ENCODE measurements at places on chromosomes 13 and 19. TPM values are rescaled to one million over a fixed set of nuclear protein-coding genes. Genes with fewer than 3 reads are reported as not detected.

DNA sequence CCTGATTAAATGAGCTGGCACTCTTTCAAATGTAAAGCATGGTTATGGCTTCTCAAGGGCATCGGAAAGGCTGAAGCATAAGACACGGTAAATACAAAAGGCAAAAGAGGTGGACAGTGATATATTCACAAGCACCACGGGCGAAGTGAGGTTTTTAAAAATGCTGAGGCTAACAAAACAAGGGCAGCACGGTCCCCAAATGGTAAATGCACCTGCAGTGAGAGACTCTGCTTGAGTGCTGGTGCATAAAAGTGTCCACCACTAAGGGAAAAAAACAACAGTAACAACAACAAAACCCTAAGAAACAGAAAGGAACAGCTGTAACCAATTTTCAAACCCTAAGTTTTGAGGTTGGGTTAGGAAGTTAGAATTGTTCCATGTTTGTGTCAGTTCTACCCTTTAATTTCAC is 234.9 kb downstream of the PCDH9 start:
- H3K27ac ChIP-seq, result no peak overlapping the region
- H3K4me1 ChIP-seq, result no peaks in the 10 kb centered on the region
- DNase-seq, result no peak
- H3K27me3 ChIP-seq, result no peaks in the 10 kb centered on the region
- no peak overlapping the region for H3K4me3 ChIP-seq

DNA sequence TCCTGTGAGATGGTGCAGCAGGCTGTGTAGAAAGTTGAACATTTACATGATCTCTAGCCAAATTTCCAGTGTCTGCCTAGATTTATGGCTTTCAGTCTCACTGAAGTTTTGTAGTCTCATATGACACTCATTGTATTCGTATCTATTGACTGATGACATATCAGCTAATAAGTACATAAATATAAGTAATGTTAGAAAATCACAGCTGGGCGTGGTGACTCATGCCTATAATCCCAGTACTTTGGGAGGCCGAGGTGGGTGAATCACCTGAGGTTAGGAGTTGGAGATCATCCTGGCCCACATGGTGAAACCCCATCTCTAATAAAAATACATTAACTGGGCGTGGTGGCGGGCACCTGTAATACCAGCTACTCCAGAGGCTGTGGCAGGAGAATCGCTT is 54.7 kb upstream of the HTR2A start:
- H3K4me1 ChIP-seq, result no peaks in the 10 kb centered on the region
- H3K36me3 ChIP-seq, result no peaks in the 10 kb centered on the region
- H3K27ac ChIP-seq, result no peak overlapping the region
- H3K27me3 ChIP-seq, result no peaks in the 10 kb centered on the region

GRCh38 chr13:66618702-66619101 is 611.4 kb downstream of the PCDH9 start:
- peak; percentile 46 for DNase-seq
- no peaks in the 10 kb centered on the region for H3K27me3 ChIP-seq
- H3K4me1 ChIP-seq, result no peaks in the 10 kb centered on the region
- no peak overlapping the region for H3K27ac ChIP-seq
- no peaks in the 10 kb centered on the region for H3K36me3 ChIP-seq

Gene WDR62
- total RNA-seq, result 2.4 TPM

- no peaks in the 10 kb centered on the region for H3K36me3 ChIP-seq
- no peaks in the 10 kb centered on the region for H3K4me1 ChIP-seq
- DNase-seq, result no peak
- no peaks in the 10 kb centered on the region for H3K27me3 ChIP-seq
- H3K27ac ChIP-seq, result no peak overlapping the region
Observed at GRCh38 chr13:75432811-75433244, 49.1 kb downstream of the TBC1D4 start.

DNA sequence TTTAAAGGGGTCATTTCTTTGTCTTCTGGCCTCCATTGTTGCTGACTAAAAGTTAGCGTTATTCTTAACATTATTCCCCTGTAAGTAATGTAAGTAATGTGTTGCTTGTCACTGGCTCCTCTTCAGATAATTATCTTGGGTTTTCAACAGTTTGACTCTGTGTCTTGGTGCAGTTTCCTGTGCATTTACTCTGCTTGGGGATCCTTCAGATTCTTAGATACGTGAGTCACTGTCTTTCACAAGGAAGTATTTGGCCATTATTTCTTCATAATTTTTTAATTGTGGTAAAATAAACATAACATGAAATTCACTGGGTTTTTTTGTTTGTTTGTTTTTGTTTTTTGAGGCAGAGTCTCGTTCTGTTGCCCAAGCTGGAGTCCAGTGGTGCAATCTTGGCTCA is 13.5 kb upstream of the OR7D2 start:
- no peak for DNase-seq
- no peaks in the 10 kb centered on the region for H3K4me1 ChIP-seq
- peaks cover 34% of the 10 kb centered on the region for H3K36me3 ChIP-seq
- H3K27ac ChIP-seq, result no peak overlapping the region

- H3K27me3 ChIP-seq, result no peaks in the 10 kb centered on the region
- no peaks in the 10 kb centered on the region for H3K4me1 ChIP-seq
- no peak for DNase-seq
- H3K36me3 ChIP-seq, result no peaks in the 10 kb centered on the region
- no peak overlapping the region for H3K4me3 ChIP-seq
- H3K27ac ChIP-seq, result no peak overlapping the region
Observed at GRCh38 chr13:39253774-39254173, 215.5 kb downstream of the NHLRC3 start.

GRCh38 chr13:28529836-28530235 is 34.9 kb upstream of the FLT1 start:
- no peak overlapping the region for H3K27ac ChIP-seq
- peaks cover 9% of the 10 kb centered on the region for H3K27me3 ChIP-seq
- H3K4me1 ChIP-seq, result peaks cover 10% of the 10 kb centered on the region
- no peaks in the 10 kb centered on the region for H3K36me3 ChIP-seq

- no peaks in the 10 kb centered on the region for H3K36me3 ChIP-seq
- peaks cover 27% of the 10 kb centered on the region for H3K4me1 ChIP-seq
- DNase-seq, result peak; percentile 74
- H3K4me3 ChIP-seq, result peak overlapping the region; percentile 62
- H3K27me3 ChIP-seq, result no peaks in the 10 kb centered on the region
Observed at GRCh38 chr19:46661735-46662592, 982 bp upstream of the DACT3 start.

Gene PLK5
- total RNA-seq, result not detected

- H3K27me3 ChIP-seq, result no peaks in the 10 kb centered on the region
- no peaks in the 10 kb centered on the region for H3K4me1 ChIP-seq
- peaks cover 3% of the 10 kb centered on the region for H3K36me3 ChIP-seq
- H3K4me3 ChIP-seq, result no peak overlapping the region
Observed at GRCh38 chr13:60494296-60494695, 97.3 kb downstream of the TDRD3 start.

Gene TEX29
- 0.43 TPM for total RNA-seq

Gene CRX
- total RNA-seq, result not detected

GRCh38 chr19:57280962-57281400 is 696 bp downstream of the ZNF460 start:
- no peak for DNase-seq
- H3K4me3 ChIP-seq, result peak overlapping the region; percentile 79
- peaks cover 22% of the 10 kb centered on the region for H3K4me1 ChIP-seq

GRCh38 chr13:50244713-50245574 is 229.7 kb downstream of the KCNRG start:
- H3K36me3 ChIP-seq, result no peaks in the 10 kb centered on the region
- DNase-seq, result peak; percentile 91
- no peak overlapping the region for H3K4me3 ChIP-seq
- peaks cover 11% of the 10 kb centered on the region for H3K27me3 ChIP-seq
- H3K27ac ChIP-seq, result peak overlapping the region; percentile 35
- peaks cover 14% of the 10 kb centered on the region for H3K4me1 ChIP-seq

DNA sequence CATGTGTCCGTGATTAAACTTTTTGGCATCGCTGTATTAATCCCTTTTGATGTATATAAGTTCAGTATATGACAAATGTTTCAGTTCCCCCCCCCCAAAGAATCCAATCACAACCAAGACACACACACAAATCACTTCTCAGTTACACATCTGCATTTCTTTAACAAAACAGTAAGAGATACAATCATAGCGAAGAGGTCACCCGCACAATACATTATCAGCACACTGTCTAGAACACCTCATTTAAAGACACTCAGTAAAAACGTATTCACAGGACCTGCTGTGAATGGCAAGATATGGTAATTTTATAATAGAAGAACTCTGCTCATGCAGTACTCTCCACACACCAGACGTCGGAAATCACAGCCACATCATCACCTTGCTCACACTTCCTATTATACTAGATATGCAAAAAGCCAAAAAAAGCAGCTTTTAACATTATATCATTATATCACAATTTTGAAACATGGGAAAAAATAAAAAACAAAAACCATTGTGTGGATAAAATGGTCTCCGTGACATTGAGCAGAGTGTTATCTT is 71.4 kb upstream of the XPO4 start:
- H3K4me3 ChIP-seq, result no peak overlapping the region
- H3K36me3 ChIP-seq, result peaks cover 37% of the 10 kb centered on the region
- H3K27ac ChIP-seq, result no peak overlapping the region
- H3K4me1 ChIP-seq, result no peaks in the 10 kb centered on the region
- DNase-seq, result no peak

- H3K36me3 ChIP-seq, result no peaks in the 10 kb centered on the region
- no peak overlapping the region for H3K4me3 ChIP-seq
- H3K27ac ChIP-seq, result no peak overlapping the region
- H3K27me3 ChIP-seq, result no peaks in the 10 kb centered on the region
- no peaks in the 10 kb centered on the region for H3K4me1 ChIP-seq
Observed at GRCh38 chr19:56919308-56919995, 78.9 kb upstream of the PEG3 start.

DNA sequence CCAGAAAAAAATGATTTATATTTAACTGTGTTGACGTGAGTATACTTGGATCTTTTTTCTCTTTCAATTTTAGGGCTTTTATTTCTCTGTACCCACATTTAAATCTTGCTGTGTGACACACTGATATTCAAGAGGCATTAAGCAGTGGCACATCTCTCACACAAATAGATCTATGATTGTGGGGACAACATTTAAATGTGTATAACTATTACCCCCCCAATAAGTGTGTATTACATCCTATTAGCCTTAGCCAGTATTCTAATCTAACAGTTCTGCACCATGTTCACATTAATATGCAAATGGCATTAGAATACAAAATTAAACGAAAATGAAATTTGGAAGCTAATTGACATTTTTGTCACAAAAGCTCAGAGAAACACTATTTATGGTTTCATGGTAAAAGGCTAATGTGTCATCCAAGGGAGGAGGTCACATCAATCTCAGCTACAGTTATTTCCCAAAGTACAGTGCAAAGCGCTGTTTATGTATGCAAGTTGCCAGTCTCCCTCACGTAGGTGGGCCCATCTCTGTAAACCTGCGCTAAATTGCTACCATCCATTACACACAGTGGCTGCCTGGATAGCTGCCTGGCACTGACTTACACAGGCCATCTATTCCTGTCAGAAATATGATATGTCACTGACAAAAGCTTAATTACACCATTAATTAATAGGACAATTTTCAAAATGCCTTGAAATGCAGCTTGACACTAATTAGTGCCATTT is 984.7 kb upstream of the PCDH9 start:
- no peaks in the 10 kb centered on the region for H3K27me3 ChIP-seq
- H3K36me3 ChIP-seq, result no peaks in the 10 kb centered on the region
- H3K4me3 ChIP-seq, result no peak overlapping the region
- H3K27ac ChIP-seq, result no peak overlapping the region
- no peak for DNase-seq

- H3K27me3 ChIP-seq, result no peaks in the 10 kb centered on the region
- peaks cover 4% of the 10 kb centered on the region for H3K4me1 ChIP-seq
- no peak overlapping the region for H3K27ac ChIP-seq
- H3K4me3 ChIP-seq, result peak overlapping the region; percentile 64
Observed at GRCh38 chr13:95642999-95643398, 1.5 kb downstream of the DZIP1 start.

Gene FGF22
- total RNA-seq, result not detected

GRCh38 chr19:14544977-14545715 is 15.8 kb downstream of the TECR start:
- no peak for DNase-seq
- no peak overlapping the region for H3K4me3 ChIP-seq
- H3K36me3 ChIP-seq, result peaks cover 2% of the 10 kb centered on the region
- H3K27me3 ChIP-seq, result no peaks in the 10 kb centered on the region

Gene N4BP2L1
- 2.2 TPM for total RNA-seq

DNA sequence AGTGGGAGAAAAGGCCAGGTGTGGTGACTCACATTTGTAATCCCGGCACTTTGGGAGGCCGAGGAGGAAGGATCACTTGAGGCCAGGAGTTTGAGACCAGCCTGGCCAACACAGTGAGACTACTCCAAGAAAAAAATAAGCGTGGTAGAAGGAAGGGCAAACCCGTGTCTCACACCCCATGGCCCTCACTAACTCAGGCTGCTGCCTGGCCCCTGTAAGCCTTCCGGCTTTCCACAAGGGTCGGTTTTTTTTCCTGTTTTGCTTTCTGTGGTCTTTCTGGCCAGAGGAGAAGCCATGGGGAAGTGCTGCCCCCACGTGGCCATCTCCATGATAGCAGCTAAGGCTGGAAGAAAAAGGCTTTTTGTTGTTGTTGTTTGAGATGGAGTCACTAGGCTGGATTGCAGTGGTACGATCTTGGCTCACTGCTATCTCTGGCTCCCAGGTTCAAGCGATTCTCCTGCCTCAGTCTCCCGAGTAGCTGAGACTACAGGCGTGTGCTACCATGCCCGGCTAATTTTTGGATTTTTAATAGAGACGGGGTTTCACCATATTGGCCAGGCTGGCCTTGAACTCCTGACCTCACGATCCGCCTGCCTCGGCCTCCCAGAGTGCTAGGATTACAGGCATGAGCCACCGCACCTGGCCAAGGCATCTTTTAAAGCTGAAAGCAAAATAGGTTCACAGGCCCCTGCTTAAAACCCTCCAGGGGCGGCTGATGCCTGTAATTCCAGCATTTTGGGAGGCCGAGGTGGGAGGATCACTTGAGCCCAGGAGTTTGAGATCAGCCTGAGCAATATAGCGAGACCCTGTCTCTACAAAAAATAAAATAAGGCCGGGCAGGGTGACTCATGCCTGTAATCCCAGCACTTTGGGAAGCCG is 7.5 kb upstream of the ARHGEF18 start:
- H3K4me1 ChIP-seq, result no peaks in the 10 kb centered on the region
- no peaks in the 10 kb centered on the region for H3K36me3 ChIP-seq
- H3K27ac ChIP-seq, result no peak overlapping the region

Data from astrocyte (in vitro differentiated cells and primary cell).